ENCODE measurements at places on chromosomes 4 and X. TPM values are rescaled to one million over a fixed set of nuclear protein-coding genes. Genes with fewer than 3 reads are reported as not detected.

The GIMD1 gene
- not detected for total RNA-seq

GRCh38 chr4:92969650-92970379 is 666.0 kb downstream of the GRID2 start:
- peak; percentile 81 for DNase-seq

DNA sequence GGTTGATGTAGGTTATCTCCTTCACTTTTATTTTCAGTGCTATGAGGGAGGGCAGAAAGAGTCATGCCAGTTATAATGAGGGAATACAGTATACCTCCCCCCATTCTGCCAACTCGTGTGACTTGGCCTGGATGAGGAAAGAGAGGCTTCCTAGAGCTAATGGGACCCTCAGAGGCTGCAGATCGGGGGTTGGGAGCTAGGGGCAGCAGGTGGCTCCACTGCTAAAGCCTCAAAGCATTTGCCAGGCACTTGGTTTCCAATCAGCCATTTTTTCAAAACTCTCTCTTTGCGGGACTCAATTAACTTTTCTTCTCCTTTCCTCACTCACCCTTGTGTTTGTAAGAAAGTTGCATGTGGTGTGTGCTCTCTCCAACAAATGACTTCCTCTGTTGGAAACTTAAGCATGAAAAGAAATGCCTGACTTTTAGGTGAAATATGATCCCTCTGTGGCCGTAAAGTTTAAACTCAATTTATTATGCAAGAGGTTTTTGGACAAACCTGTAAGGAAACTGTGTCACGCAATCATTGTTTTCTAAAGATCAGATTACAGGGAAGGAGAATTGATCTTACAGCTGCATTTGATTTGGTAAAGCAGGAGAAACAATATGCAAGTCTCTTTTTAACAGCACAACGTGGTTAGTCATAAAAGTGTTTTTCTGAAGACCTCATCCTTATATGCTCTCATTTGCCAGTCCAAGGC is 7.0 kb downstream of the SFRP2 start:
- DNase-seq: no peak

DNA sequence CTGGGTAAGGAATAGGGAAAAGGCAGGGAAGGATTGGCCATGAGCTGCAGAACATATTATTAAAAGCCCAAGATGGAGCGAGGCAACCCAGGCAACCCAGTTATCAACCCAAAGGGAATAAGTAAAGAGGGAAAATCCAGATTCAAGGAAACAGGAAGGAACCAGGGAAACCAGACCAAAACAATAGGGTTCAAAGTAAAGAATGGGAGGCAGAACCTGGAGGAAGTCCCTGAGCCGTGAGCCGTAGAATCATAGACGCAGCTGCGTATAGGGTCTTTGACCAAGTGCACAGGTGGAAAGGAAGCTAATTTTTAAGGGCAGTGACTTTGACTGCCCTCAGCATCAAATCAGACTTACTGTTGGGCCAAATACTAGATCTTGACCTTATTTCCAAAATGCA is 98.5 kb upstream of the SRD5A3 start:
- DNase-seq: no peak

The PYURF gene
- 55.0 TPM for total RNA-seq

The CXorf51A gene
- total RNA-seq: not detected
